ENCODE measurements at places on chromosomes 2 and 18.

- no peak for DNase-seq
Measured at GRCh38 chr2:39938035-39938835, 159.2 kb upstream of the THUMPD2 start.

DNA sequence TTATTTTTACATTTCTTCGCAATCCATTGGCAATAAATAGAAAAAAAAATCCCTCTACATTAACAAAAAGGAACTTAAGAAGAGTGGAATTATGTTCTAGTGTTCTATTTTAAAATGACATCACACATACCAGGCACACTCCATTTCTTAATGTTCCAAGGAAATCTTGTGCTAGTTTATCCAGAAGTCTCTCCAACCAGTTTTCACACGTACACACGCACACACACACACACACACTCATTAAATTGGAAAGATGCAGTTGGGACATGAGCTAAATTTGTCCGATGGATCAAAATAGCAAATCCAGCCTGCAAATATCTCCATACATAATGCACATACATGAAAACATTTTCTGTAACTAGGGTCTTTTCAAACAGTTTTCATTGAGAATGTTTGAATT, 78.3 kb downstream of the KCNJ3 start:
- DNase-seq: no peak

- no peak for DNase-seq
Measured at GRCh38 chr18:10515456-10515855, 10.4 kb upstream of the NAPG start.

- no peak for DNase-seq
Measured at GRCh38 chr2:18522484-18523146, 37.8 kb downstream of the RDH14 start.

DNA sequence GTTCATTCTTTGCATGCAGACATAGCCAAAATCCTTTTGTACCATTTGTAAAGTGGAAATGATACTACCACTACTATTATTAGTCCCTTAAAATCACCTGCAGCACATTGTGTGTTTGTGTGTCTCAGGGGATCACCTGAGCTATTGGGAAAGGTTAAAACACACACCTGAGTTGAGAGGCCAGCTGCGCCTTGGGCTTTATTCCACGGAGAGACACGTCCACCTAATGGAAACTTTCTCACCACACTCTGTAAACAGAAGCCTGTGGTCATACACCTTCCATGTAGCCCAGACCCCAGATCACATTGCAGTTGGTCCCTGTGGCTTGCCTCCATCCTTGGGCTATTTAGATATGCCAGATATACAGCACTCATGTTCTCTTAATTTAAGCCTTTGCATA, 81.8 kb upstream of the SH3BP4 start:
- no peak for DNase-seq

- no peak for DNase-seq
Measured at GRCh38 chr2:10240911-10241610, 61.6 kb upstream of the HPCAL1 start.

All from ACHN (cell line).